AG09319 (cell line): ENCODE measurements at places on chromosomes 11 and 22.

- no peak for DNase-seq
Measured at GRCh38 chr11:11072067-11072466, 214.2 kb upstream of the ZBED5 start.

- DNase-seq, result no peak
Measured at GRCh38 chr11:126163074-126163700, 48.3 kb downstream of the RPUSD4 start.

DNA sequence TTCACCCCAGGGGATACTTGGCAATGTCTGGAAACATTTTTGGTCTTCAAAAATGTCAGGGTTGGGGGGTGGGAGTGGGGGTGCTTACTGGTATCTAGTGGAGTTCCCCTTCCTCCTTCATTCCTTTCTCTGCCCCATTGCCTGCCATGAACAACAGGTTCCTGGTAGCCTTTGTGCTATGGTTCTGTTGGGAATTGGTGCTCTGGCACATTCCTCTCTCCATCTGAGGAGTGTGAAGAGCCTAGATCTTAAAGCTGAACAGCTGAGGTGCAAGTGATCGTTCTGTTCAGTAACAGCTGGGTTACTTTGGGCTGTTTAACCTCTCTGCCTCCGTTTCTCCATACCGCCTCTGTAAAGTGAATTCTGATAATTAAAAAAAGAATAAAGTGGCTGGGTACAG lies 64.3 kb downstream of the C22orf31 start:
- DNase-seq, result no peak

- peak; percentile 12 for DNase-seq
Measured at GRCh38 chr11:102666331-102666957, 39.1 kb downstream of the MMP27 start.

DNA sequence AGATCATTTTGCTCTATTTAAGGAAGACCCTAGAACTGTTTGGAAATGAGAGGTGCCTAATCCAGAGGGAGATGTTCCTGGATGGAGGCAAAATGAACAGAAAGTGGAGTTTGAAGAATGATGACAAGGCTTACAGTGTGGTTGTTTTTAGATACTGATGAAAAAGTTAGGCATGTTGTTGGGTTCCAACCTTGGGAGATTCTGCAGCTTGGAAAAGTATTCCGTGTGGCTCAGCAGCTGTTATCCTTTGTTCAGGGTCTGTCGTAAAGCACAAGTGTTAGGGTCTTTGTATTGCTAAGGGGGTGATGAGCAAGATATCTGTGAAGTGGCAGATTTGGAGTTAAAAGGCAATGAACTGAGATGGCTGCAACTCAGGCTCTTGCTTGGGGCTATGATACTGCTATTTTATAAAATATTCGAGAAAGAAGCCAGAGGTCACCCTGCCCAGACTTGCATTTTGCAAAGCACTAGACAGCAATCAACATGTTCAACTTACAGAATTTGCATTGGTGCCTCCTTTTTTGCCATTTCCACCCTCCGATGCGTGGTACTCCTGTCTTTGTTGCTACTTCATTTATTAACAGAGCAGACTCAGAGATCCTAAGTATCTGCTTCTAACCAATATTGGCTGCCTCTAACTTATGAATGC lies 45.3 kb upstream of the POGLUT3 start:
- DNase-seq, result no peak

DNA sequence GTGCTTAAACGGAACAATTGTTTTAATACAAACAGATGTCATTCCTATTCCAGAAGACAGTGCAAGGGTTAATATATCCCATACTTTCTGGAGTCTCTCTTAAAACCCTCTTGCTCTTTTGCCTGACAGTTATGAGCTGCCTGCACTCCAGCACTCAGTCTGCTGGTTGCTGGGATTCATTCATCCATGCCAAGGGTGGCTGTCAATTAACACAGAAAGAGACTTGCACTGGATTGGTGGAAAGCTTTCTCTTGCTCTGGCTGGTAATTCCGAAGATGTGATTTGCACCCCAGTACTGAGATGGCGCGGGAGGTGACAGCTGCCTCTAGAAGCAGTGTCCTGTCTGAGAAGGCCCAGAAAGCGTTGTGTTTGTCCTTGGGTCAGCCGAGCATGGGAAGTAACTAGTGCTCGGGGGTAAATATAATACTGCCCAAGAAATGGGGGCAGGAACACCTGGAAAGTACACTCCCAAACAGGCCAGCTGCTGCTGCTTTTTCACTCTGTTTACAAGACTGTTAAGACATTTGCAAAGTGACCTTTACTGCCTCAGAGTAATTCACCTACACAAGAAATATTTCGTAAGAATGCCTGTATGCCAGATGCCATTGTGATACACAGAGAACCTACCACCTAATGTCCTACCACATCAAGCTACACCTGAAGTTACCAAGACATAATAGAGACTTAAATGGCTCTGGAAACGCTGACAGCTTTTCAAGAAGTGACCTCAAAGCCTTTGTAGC lies 20.5 kb downstream of the SCUBE2 start:
- no peak for DNase-seq

DNA sequence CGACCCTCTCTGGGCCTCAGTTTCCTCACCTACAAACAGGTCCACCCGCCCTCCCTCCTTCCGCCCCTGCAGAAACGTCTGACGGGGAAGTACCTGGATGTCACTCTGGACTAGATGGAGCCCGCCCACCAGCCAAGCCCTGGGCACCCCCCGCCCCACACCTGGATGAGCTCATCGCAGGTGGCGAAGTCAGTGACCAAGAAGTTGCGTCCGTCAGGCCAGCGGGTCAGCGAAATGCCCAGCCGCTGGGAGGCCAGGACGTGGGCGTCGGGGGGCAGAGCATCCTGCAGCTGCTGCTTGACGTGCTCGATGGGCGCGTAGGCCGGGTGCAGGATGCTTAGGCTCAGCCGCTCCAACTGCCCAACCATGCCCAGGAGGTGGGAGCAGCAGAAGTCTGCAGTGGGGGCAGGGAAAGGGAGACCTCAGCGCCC lies 897 bp downstream of the PNPLA5 start:
- no peak for DNase-seq

DNA sequence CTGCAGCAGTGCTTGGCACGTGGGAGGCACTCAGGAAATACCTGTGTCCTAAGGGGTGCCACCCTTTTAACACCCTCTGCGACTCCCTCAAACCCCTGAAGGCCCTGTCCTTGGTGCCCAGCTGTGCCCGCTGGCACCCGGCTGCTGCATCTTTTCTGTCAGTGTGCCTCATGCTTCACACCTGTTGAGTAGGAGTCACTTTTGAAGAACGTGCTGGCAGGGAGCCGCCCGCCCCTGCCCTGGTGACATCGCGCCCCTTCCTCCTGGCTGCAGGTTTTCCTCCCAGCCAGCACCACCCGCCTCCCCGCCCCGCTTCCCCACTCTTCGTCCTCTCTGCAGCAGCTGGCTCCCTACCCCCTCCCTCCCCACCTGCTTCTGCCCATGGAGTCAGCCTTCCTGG lies 17.8 kb downstream of the FRMD8 start:
- DNase-seq, result no peak

GRCh38 chr11:117877120-117877784 lies 794 bp upstream of the FXYD6 start:
- DNase-seq, result no peak

DNA sequence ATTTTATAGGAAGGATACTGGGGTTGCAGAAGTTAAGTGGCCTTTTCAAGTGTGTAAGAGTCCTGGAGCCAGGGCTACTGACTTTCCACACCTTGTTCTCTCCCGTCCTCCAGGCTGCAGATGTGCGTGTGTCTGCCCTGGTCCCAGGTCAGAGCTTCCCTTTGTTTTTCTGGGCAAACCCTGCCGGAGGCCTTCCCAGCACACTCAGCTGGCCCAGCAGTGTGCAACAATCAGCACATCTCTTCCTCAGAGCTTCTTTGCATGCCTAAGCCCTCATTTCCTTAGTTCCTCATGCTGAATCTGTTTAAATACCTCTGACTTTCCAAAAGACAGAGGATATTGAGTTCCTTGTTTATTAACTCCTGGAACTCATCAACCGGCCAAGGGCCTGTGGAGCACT lies 80.6 kb downstream of the KCNJ1 start:
- DNase-seq, result no peak

DNA sequence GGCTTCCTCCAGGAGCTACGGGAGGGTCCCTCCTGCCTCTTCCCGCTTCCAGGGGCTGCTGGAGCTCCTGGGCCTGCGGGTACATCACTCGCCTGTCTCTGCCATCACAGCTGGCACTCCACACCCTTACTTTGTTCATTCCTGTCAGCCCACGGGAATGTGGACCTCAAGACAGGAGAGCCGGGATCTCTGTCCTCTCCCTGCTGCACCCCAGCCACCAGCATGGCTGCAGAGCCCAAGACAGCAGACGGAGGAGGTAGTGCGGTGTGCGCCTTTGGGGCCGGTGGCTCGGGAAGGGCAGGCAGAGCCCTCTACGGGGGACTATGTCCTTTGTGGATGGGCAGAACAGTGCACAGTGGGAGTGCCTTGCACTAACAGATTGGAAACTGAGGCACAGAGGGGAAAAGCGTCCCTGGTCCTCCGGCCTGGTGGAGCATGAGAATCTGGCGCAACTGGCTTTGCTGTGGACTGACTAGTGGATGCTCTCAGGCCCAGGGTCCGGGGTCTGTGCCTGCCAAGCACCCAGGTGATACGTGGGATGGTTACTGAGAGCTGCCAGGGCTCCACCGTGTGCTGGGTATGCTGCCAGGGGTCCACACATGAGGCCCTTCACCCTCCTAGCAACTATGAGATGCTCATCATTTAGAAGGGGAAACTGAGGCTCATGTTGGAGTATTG lies 47.3 kb downstream of the IGF2 start:
- no peak for DNase-seq

DNA sequence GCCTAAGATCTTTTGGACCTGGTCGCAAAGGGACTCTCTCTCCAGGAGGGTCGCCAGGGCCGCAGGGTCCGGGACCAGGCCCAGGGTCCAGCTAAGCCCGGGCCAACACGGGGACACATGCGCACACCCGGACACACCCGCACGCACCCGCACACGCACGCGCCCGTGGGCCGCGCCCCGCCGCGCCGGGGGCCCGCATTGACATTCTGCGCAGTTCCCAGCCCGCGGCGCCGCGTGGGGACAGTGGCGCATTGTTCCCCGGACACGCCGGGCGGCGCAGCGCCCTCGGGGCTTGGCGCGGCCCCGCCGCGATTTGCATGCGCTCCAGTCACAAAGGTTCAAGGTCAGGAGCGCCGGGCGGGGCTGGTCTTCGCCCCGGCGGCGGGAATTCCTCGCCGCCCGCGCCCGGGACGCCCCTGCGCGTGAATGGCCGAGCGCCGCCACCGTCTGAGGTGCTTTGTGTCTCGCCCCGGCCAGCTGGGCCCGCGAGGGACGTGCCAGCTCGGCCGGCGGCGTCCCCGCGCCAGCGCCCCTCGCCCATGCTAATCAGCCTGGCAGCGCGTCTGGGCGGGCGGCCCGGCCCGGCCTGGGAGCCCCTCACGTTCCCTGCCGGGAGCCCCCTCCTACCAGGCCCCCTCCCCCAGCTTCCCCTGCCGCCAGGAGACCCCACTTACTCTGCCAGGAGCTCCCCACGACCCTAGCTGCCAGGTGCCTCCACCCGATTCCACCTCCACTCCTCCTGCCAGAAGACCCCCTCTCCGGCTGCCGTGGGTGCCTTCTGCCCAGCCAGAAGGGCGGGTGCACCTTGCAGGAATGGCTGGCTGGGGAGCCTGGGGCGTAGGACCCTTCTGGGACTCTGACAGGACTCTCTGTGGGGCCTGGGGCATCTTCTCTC lies 50.5 kb upstream of the WNT7B start:
- DNase-seq, result no peak
